ENCODE measurements at places on chromosomes 5 and 9.

GRCh38 chr9:93138171-93138764 lies 4.2 kb upstream of the NINJ1 start:
- DNase-seq, result no peak

- no peak for DNase-seq
These were observed 151.1 kb downstream of the ESM1 start for GRCh38 chr5:54834121-54834842.

GRCh38 chr9:129109952-129110739 lies 447 bp downstream of the CRAT start:
- DNase-seq, result no peak

- peak; percentile 75 for DNase-seq
These were observed 47.4 kb downstream of the SLC28A3 start for GRCh38 chr9:84293001-84293798.

GRCh38 chr5:67537439-67538148 lies 341.0 kb upstream of the CD180 start:
- DNase-seq, result no peak

DNA sequence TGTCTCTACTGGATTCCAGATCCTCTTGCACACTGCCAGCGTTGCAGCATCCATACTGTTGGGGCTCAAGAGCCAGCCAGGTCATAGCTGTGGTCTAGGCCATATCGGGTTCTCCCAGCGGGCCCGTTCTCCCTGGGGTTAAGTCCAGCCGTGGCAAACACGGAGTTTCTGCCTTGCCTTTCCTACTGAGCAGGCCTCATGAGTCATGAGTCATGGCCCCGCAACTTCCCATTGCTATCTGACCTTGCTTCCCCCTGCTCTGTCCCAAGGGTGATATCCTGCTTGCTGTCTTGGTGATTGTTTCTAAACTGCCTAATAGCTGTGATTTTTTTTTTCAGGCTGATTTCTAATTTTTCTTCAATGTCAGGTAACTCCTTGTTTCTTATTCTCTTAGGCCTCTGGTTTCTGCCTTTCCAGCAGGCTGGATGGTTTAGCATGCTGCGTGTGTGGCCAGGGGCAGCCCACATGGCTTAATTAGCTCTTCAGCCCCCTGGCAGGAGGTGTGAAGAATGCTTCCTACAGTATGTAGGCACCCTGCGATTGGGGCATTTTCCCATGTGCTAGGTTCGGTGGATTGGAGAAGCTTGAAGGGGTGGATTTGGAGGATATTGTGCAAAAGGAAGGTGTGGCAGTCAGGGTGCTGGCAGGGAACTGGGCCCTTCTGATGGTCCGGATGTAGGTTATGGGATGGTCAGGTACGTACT lies 18.7 kb downstream of the DAPK1 start:
- no peak for DNase-seq

DNA sequence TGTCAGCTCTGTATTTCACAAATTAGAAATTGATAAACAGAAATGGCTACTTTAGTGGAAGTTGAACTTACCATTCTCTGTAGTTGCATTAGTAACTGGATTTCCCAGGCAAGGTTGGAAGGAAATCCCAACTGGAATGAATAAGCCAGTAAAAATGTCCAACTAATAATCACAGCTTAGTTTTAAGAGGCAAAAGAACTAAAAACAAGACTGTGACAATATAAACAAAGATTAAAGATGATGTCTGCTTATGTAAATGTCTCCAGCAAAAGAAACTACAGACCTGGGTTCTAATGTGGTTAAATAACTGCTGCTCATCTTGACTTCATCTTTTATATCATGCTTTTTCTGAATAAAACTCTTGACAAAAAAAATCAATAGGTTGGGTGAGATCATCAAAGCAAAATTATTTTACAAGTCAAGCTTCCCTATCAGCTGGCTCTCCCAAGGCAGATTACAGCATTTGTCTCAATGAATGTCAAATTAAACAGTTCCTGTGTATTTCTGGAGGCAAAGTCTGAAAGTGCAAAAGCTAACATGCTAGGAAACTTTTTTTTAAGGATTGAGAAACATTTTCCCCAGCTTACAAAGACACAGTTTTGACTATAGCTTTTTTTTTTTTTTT lies 62.3 kb upstream of the HMHB1 start:
- DNase-seq, result no peak

DNA sequence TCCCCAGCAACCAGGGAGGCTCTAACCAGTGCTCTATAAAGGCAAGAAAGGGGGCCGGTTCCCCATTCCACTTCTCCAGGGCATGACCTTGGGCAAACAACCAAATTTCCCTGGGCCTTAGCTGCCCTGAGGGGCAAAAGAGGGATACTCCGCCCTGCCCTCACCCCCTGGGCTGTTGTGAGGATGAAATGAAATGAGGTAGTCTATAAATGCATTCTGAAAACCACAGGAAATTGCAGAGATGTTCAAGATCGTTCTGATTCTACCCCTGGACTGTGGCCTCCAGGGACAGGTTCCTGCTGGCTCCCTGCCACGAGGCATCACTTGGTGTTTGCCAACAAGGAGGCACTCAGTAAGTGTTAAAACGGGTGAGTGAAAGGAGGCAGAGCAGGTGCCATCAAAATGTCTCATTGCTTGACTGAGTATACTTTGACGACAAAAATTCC lies 5.7 kb downstream of the RAPGEF1 start:
- peak; percentile 60 for DNase-seq

GRCh38 chr5:150214289-150214688 lies 24.4 kb downstream of the SLC6A7 start:
- DNase-seq, result no peak

GRCh38 chr5:102375272-102375671 lies 79.2 kb upstream of the SLCO4C1 start:
- DNase-seq, result no peak

DNA sequence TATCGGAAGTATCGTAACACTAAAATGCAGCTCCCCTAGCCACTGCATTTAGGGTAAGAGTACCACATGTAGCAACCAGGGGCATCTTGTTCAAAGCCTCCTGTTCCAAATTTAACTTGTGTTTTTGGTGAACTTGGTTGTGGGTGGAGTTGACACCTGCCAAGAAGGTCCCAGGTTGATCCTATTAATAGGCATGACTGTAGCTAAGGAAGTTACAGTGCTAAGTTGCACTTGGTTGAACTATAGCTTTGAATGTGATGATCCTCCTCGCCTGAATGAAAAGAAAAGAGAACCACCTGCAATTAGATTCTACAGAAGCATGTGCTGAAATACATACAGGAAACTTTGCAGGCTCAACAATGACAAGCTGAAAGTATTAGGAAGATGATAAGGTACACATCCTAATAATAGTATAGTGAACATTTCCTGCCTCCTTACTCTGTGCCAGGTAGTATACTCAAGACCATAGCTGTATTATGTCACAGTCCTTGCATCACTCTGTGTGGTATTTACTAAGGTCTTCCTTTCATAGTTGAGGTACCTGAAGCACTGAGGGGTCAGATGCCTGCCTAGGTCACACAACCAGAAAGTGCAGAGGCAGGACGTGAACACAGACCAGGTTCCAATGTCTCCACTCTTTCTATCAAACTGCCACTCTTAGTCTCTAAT lies 64.5 kb upstream of the PIP5K1B start:
- no peak for DNase-seq

GRCh38 chr5:40485021-40485998 lies 194.4 kb upstream of the PTGER4 start:
- DNase-seq, result no peak

DNA sequence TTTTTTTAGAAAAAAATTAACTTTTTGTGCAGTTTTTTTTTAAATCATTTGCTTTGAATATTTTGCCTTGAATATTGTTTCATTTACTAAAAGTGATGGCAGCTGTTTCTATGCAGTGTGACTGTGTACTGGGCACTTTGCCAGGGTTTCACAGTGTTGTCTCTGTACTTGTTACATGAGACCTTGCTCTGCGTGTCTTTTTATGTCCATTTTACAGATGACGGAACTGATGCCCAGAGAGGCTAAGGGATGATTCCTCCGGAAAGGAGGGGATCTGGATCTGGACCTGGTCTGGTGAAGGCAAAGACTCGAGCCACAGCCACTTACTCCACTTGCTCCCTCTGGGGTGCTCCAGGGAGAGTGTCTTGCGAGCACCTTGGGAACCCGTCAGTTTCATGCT lies 124.8 kb upstream of the PTCH1 start:
- no peak for DNase-seq

GRCh38 chr9:19513671-19514275 lies 105.0 kb downstream of the ACER2 start:
- DNase-seq, result no peak

- no peak for DNase-seq
These were observed 76.6 kb downstream of the PSD2 start for GRCh38 chr5:139872052-139872766.

DNA sequence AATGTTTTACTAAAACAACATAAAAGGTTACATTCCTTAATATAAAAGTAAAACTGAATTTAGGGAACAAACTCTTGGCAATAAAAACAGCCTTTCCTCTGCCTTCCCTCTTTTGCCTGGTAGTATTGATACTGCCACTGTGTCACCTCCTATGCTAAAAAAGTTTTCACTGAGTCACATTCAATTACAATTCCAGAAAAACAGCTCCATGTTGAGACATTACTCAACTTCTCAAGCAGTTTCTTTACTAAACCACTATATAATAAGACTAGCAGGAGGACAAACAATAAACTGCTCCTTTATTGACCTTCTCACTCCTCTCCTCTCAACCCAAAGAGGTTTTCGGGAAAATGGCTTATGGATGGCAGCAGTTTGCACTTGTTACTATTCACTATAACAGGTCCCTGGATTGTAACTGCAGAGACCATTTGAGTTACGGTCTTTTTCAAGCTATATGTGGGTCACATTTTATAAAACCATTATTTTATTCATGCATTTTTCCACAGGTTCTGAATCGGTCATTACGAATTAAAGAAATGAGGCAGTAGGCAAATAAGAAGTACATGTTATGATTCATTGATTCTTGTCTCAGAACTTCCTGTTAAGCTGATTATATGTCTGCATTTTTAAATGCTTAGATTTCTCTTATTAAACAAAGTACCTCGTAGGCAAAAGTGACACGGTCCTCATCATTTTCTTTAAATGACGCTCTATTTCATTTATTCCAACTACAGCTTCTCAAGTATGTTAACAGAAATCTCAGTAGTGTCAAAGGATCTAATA lies 2.1 kb downstream of the ZDHHC21 start:
- no peak for DNase-seq

- no peak for DNase-seq
These were observed 7.9 kb downstream of the NRARP start for GRCh38 chr9:137294091-137294680.

DNA sequence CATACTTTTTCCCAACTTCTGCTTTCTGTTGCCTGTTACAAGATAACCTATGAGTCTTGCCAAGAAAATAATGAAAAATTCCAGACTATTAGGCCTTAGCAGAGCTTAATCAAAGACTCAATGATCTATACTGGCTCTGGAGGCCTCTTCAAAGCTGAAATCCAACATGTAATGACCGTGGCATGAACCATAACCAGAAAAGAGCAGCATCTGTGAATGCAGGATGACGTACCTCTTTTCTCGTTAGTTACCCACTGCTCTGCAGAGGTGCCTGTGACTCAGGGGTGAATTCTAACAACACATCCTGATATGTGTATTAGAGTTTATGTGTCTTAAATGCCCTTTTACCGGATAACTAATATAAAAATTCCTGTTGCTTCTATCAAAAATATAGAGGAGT lies 645.4 kb downstream of the PRELID2 start:
- DNase-seq, result no peak

- DNase-seq, result no peak
These were observed 72.9 kb downstream of the SFXN1 start for GRCh38 chr5:175551266-175551665.

DNA sequence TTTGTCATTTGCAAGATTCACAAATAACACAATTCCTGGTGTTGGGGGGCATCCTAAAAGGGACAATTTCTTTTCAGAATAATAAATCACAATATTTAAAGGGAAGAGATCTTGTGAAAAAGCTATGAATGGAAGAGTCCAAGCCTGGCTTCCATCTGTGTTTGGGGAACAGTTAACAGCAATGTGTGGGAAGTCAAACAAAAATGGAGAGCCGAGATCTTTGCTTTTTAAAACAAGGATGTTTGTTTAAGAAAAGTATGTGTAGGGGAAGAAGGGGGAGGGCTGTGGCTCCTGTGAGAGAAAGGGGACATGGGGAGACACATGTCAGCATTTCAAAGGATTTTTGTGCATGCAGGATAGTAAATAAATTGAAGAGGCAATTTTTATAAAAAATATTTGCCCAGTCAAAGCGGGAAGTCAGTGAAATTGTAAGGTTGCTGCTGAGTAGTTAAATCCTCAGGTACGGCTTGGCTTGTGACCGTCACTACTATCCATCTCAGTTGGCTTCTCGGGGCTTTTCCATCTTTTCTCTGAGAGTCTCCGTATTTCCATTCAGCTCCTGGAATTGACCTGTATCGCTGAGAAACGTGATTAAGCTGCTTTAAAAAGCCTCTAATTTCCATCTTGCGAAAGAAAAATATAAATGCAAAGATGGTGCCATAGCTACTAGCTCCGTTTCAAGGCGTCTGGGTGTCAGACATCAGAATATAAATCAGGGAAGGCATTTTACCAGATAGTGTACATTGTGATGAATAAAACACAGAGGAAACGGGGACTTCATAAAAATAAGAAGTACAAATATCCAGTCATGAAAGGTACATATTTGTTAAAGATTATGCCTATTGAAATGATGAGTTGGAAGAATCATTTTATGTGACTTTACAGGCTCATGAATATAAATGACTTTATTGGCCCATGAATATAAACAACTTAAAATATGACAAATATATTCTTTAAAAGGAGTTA lies 52.9 kb upstream of the VCAN start:
- DNase-seq, result no peak

DNA sequence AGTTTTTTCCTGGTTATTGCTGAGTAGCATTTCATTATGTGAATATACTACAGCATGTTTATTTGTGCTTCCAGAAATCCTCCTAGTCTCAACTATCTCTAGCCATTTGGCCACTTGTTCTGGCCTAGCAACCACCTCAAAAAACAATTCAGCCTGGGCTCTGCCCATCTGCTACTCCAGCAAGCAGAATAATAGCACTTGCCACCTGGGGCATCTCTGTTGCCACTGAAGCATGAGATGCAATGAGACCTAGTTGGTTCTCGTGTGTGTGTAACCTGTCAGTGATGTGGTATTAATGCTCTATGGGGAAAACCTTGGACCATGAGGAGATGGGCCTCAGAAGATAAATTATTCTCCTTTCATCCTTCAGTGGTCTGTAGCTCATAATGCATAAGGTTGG lies 129.5 kb downstream of the RNF180 start:
- DNase-seq, result no peak

- DNase-seq, result no peak
These were observed 13.4 kb downstream of the ELAVL2 start for GRCh38 chr9:23812673-23813072.

DNA sequence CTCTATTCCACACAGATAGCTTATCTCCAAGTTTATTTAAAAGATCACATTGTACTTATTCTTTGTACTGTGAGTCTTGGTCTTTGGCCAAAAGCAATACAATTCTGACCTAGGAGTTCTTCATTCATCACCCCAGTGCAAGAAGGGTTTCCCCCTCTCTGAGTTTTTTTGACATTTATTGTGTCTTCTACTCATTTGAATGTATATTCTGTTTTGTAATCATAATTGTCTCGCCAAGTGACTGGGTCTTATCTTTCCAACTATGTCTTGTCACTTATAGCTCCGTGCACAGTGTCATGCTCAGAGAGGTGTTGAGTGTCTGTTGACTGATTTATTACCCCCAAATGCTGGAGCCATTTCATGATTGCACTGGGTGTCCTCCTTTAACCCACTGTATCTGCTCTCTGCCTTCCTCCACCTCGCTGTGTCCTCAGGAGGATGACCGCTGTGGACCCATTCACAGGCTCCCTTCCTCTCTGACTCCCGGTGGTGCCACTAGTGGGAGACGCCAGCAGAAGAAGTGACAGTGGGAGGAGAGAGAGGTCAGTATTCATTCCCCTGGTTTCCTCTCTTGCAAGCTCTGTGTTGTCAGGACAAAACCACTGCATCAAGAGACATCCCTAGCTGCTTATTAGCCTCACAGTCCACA lies 11.2 kb upstream of the TRIO start:
- no peak for DNase-seq

Measured in KG1 (cell line).